Right kidney (tissue), 9 donors: ENCODE measurements at places on chromosomes 1 and 21.

DNA sequence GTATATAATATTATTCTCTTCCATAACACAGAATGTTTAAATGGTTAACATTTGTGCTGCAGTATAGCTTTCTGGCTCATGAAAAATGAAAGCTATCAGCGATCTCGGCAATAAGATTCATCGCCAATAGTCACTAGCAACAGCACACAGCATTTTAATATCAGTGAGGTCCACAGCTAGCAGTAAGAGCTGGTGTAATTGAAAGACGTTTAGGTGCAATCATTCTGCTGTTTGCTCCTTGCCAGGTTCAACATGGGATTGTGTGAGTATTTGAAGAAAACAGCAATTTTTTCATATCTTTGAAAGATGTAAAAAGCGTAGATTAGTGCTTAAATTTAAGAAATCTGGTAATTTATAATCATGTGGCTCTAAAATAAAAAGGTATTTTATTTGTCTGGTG lies 20.1 kb downstream of the PRKACB start:
- DNase-seq = no peak

- no peak for DNase-seq
Measured at GRCh38 chr1:36479505-36480051, 3.1 kb downstream of the CSF3R start.

- no peak for DNase-seq
Measured at GRCh38 chr21:44912158-44912473, 8.6 kb downstream of the ITGB2 start.

DNA sequence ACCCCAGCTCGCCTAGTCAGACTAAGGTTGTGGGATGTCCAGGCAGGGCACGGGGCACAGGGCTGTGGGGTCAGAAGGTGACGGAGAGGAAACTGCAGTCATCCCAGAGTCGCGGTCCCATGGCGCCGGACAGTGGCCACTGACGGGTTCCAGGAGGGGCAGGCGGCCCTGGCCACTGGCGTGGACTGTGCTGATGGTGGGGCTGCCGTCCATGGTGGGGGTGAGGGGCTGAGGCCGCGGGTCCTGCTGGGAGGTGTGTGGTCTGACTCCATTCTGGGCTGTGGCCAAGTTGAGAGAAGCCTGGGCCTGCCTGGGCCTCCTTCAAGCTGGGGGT lies 32.0 kb downstream of the PCNT start:
- no peak for DNase-seq

DNA sequence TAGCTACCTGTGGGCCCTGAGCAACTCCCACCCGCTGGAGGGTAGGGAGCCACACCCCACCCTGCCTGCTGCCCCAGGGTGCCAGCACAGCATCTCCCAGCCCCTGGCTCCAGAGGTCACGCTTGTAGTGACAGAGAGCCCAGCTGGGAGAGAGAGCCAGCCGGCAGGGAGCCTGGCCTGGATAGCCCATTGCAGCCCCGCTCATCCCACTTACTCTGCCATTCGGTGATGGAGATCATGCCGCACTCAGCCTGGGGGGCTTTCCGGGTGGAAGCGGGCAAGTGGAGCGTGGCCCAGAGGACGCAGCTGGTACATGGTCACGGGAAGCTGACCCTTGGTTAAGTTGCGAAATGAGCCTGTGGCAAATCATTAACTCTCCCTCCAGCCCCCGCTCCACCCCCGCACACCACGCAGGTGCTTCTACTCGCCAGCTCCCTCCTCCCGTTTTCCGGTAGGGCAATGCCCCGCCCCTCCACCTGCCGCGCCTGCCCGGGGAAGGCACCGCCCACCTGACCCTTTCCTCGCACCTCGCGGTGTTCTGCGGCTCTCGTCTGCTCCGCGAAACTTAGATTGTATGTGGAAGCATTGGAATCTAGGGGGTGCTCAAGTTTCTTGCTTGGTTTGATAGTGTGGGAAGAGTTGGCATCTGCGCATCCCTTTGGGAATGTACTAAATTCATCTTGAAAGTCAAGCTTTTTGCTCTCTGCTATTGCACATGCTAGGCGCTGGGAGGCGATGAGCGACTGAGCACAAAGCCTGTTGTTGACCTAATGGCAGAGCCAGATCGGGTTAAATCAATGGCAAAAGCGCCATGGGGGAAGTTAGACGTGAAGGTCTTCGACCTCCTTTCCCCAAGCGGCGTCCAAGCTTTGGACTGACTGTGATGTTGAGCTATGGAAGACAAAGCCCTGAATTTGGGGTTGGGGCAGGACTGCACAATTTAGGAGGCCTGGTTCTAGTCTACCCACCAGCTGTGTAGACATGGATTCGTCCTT lies at the start of gene GOLT1A:
TSS of gene GOLT1A (minus strand) at position 321 of the 995 bp plus-strand sequence. CDS start at position 239, 82 bp downstream.
- peak; percentile 81 for DNase-seq

GRCh38 chr1:206734499-206735142 lies 36.0 kb upstream of the IL19 start:
- peak; percentile 31 for DNase-seq

- DNase-seq = no peak
Measured at GRCh38 chr1:42504535-42505128, 41.5 kb downstream of the CCDC30 start.

DNA sequence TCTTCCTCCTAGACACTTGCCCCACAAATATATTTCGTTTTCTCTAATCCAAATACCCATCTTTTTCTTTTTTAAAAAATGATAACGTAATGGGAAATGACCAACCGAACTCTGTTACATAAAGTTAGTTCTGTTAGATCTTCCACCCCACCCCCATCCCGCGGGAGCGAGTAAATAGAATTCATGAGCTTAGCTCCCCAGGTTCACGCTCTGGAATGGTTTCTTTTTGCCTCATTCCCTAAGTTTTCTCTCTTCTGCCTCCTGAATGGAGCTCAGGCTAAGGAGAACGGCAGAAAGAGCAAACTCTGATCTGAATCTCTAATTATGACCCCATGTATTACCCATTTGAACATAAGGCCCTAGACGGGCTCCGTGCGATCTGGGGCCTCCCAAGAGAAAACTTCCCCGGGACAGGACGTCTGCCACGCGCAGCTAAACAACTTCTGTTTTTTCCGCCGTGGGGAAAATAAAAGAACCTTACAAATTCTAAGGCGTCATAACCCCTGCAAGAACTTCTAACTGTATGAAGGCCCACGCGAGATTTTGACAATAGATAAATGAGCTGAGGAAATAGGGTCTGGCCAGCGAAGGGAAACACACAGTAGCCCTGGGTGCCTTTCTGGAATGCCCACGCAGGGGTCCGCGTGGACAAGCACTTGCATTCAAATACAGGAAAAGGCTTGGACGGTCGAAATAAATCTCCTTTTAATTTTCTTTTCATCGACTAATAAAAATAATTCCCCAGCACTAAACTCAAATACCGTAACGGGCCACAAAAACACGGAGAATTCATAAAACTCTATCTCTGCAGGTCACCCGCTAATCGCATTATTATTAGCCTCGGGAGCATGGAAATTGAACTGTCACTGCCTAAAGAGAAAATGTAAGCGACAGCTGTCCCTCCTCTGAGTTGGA lies 2.2 kb downstream of the TBX15 start:
- peak; percentile 48 for DNase-seq

- no peak for DNase-seq
Measured at GRCh38 chr1:22473952-22474351, 22.3 kb downstream of the ZBTB40 start.

DNA sequence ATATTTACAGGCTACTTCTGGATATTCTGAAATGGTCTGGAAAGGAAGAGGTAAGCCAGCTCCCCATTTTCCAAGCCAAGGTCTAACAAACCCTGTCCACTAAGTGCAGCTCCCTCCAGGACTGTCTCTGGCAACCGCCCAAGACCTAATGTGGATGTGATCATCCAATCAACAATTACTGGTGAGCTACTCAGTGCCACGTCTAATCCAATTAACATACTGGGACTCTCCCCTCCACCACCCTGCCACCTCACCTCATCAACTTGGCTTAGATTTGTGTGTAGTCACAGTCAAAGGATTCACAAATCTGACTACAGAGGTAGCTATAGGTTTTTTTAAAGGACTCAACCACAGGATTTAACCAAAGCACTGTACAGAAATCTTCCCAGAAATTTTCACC lies 25.4 kb upstream of the S100A7 start:
- DNase-seq = no peak

DNA sequence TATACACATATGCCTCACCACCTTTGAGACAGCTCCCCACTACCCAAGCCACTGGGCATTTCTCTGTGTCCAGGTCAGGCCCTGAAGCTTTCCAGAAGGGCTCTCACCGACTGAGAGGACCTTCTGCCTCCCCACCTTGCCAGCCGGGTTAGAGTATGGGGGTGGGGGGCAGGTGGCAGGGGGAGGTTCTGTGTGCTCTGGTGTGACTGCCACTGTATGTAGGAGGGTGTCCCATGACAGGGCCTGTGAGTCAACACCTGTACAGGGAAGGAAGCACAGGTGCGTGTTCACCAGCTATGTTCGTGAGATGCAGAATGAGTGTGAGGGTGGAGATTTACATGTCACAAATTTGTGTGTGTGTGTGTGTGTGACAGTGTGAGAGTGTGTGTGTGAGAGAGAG lies 7.0 kb downstream of the AHDC1 start:
- DNase-seq = no peak

DNA sequence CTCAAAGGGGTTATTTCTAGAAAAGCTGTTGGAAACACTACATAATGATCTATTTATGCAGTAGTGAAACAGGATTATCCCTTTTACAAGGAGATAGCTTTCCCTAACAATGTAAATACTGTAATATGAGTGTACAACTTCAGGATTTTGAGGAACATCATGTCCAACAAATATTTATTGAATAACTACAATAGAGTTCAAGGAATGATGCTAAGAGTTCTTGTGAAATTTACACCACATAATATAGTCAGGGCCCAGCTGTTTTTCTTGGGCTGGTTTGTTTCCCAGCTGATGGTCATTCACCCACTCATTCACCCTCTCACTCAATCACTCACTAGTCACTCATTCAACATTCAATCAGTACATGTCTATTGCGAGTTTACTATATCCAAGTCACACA lies 12.3 kb upstream of the LYPLAL1 start:
- DNase-seq = no peak

- no peak for DNase-seq
Measured at GRCh38 chr1:98881901-98882300, 122.8 kb downstream of the PLPPR5 start.

DNA sequence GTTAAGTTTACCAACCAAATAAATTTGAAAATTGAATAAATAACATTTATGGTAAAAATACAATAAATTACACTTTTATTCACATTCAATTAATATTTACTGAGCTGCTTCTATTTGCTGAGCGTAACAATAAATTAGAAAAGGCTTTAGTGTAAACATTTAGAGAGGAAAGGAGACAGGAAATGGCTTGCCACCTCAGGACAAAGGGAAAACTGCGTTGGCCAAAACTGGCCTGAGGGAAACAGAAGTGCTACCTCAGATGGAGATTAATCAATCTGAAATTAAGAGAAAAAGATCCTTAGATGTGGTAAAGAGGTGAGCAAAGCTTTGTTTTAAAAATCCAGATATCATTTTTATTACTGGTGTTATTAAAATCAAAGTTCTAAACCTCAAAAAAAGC lies 128.0 kb downstream of the SLC44A5 start:
- DNase-seq = no peak

DNA sequence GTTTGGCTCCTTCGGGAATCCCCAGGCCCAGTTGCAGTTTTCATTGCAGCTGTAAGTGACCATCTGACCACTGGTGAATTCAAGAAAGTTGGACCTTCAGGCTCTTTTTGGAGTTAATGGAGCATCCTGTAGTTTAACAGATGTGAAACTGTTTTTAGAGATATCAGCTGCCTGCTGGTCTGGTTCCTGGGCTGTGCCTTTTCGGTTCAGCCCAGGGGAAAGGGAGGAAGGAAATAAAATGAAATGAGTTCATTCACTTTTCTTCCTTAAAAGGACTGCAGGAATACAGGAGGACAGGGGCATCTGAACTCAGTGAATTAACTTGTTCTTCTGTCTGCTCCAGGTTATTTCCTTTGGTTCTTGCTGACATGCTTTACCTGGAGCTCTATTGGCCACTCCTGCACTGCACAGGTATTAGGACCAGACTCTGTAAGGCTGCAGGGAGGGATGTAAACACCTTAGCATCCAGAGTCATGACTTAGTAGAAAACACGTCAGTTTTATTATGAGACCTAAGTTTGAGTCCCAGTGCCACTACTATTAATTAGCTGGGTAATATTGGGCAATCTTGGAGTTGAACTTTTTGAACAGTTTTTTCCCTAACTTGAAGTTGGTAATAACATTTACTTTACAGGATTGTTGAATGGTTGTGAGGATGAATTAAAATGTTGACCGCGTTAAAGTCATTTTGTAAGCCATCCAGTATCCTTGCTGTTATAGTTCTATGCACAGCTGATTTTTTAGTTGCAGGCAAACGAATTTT lies 83.6 kb downstream of the LRRC8D start:
- no peak for DNase-seq

GRCh38 chr21:45504516-45505415 lies 37.5 kb downstream of the SLC19A1 start:
- no peak for DNase-seq
